ENCODE measurements at places on chromosomes 13 and 19.

- DNase-seq, result no peak
Observed at GRCh38 chr19:3123088-3123721, 12.6 kb upstream of the GNA15 start.

DNA sequence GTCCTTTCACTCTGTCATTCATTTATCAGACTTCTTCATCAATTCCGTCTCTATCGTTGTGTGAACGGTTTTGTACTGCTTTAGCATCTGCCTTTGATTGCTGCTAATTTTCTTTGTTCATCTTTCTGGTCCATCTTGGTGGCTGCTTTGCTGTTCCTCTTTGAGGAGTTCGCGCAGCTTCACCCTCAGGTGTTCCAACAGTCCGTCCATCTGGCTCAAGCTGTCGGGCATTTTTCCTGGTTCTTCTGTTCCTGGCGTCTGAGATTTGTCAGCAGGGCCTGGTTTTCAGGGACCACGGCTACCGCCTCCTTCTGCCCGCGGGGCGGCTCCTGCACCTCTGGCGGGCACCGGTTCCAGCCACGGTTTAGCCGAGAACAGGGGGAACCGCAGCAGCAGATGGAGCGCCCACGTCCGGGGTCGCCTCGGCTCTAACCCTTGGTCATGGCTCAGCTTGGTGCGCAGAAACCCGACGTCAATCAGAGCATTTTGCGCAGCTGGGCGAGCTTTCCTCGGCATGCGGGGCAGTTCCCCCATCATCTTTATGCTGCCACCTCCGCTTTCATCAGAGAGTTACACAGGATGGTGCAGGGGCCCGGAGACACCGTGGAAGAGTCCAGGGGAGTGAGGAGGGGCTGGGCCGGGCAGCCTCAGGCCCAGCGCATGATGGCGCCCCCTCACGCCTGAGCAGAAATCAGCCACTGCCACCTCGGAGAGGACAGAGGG lies 89.5 kb downstream of the ZNF100 start:
- no peak for DNase-seq

GRCh38 chr19:44005973-44006372 lies 3.2 kb downstream of the ZNF230 start:
- DNase-seq, result no peak

DNA sequence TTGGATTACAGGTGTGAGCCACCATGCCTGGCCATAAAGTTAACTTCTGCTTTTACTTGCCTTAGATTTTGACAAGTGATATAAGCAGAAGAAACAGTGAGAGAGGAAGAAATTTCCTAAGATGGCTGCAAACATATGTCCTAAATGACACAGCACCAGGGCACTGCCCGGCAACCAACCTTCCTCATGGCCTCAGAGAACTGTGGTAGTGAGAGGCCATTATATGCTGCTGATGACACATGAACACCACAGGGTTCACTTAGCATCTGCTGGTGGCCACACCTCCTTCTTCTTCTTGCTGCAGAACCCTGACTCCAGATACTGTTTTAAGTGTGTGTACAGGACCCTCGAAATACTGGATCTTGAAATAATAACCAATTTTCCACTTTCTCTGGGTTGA lies 88.2 kb downstream of the KCTD12 start:
- no peak for DNase-seq

DNA sequence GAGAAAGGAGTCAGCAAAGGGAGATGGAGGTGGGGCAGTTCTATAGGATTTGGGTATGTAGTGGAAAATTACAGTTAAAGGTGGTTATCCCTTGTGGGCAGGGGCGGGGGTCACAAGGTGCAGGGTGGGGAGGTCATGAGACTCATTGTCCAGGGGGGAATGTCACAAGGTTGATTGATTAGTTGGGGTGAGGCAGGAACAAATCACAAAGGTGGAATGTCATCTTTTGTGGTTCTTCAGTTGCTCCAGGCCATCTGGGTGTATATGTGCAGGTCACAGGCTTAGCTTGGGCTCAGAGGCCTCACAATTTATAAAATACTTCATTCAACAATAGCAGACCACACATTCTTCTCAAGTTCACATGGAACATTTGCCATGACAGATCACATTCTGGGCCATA lies 109.6 kb downstream of the ATP11A start:
- DNase-seq, result peak; percentile 4

GRCh38 chr13:24066405-24067295 lies 93.9 kb upstream of the SPATA13 start:
- no peak for DNase-seq

- DNase-seq, result no peak
Observed at GRCh38 chr19:8638078-8638619, 7.7 kb downstream of the NFILZ start.

DNA sequence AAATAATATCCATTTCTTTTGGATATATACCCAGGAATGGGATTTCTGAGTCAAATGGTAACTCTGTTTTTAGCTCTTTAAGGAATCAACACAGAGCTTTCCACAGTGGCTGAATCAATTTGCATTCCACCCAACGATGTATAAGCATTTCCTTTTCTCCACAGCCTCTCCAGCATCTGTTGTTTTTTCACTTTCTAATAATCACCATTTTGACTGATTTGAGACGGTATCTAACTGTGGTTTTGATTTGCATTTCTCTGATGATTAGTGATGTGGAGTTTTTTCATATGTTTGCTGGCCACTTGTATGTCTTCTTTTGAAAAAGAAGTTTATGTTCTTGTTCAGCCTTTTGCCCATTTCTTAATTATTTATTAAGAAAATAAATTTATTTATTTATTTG lies 352.2 kb upstream of the OBI1 start:
- DNase-seq, result no peak

DNA sequence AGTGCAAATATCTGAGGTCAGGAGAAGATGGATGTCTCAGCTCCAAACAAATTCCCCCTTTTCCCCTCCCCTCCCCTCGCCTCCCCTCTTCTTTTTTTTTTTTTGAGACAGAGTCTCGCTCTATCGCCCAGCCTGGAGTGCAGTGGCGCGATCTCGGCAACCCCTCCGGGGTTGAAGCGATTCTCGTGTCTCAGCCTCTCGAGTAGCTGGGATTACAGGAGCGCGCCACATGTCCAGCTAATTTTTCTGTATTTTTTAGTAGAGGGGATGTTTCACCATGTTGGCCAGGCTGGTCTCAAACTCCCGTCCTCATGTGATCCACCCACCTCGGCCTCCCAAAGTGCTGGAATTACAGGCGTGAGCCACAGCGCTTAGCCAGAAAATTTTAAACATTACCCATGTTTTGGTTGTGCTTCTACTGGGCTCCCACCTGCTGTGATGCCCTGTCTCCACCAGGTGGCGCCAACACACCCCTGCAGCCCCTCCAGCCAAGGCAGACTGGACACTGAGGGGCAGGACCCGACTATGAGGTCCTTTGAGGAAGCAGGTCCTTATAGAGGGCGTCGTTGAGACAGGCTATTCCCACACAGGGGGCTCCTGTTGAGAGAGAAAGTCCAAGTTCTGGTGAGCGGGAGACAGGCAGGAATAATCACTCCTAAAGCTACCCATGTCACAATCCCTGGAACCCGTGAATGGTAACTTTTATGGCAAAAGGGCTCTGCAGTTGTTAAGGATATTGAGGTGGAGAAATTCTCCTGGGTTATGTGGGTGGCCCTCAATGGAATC lies 6.3 kb downstream of the ERICH4 start:
- peak; percentile 87 for DNase-seq

- DNase-seq, result peak; percentile 12
Observed at GRCh38 chr19:47487551-47488515, 3.8 kb upstream of the KPTN start.

DNA sequence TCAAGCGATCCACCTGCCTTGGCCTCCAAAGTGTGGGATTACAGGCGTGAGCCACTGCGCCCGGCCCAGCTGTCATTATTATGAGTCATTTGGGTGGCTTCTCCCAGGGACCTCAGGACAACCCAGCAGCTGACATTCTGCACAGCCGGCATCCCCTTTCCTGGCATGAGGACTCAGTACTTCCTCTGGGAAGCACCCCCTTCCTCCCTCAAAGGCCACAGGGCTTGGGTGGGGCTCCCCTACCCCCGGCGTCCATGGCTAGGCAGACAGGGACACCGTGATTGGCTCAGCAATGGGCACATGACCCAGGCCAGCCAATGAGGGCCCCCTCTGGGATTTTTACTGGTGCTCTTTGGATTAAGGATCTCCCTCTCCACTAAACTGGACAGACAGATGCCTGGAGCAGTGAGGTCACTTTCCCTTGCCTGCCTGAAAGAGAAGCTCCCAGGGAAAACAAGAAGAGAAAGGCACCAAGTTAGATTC lies 6.0 kb downstream of the KANK2 start:
- peak; percentile 88 for DNase-seq

- DNase-seq, result no peak
Observed at GRCh38 chr13:31334547-31334946, 134.8 kb downstream of the B3GLCT start.

- no peak for DNase-seq
Observed at GRCh38 chr13:26786651-26787295, 26.2 kb upstream of the GPR12 start.

DNA sequence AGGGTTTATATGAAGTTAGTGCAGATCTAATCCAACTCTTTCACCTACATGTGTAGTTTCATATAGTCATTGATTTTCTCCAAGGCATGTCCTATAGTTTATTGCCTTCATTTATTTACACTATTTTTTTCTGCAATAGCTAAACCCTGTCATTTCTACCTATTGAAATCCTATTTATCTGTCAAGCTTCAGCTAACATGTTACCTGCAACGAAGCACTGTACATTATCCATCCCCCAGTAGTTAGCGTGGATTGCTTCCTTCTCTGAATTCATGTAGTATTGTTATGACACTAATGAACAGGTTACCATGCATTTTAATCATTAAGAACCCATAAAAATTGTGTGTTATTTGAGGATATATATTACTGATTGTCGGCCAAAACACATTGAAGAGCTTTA lies 742.9 kb upstream of the PCDH20 start:
- DNase-seq, result no peak

- DNase-seq, result peak; percentile 3
Observed at GRCh38 chr13:111401151-111401550, 80.7 kb downstream of the TEX29 start.

DNA sequence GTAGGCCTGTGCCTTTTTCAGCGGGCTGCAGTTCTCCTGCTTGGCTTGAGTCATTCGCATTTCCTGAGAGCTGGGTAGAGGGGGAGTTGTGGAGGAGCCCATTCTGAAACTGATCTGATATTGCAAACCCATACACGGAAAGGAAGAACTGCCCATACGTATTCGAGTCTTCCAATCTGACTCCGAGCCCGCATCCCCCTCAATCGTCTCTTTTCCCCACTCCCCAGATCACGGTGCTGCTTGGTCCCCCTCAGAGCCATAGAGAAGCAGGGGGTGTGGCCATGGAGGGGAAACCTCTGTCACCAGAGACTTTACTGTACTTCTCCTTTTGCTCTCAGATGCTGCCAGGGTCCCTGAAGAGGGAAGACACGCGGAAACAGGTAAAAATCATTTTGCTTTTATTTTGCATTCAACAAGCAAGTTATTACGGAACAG lies at the start of gene CD22:
Gene CD22 (plus strand): TSS at position 337 of the 435 bp plus-strand sequence. CDS start 2,854 bp downstream, outside the sequence.
- no peak for DNase-seq

DNA sequence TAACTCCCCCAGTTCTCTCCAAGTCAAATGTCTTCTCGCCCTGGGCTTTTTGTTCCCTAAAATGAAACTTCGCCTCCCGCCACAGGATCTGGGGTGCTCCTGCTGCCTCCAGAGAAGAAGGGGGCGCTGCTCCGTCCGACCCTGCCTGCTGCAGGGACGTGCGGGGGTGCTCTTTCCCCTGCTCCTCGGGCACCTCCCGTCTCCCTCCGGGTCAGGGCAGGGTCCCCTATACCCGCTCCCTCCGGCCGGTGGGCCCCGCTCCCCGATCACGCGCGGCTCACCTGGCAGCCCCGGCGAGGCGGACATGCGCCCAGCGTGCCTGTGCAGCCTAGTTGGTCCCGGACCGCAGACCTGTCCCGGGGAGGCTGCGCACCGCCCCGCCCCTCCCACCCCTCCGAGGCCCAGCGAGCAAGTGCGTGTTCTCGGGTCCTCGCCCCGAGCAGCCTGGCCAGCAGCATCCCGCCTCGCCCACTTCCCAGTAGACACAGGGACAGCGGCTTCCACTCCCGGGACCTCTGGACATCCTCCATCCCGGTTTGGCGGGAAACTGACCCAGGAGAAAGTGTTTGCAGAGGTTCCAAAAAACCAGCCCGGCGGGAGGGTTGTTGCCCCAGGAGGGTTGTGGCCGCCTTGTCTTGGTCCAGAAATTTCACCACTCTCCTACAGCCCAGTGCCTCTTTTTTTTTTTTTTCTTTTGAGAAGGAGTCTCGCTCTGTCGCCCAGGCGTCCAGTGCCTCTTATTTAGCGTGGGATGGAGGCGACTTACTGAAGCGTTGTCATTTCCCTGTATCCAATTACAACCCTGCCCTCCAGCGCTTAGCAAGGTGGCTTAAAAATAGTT lies at the start of gene OXGR1:
Gene OXGR1 (minus strand): TSS at position 460 of the 841 bp plus-strand sequence. CDS start 6,717 bp downstream, outside the sequence.
- peak; percentile 58 for DNase-seq

GRCh38 chr13:112843392-112844111 lies 125.5 kb upstream of the MCF2L start:
- DNase-seq, result peak; percentile 72

DNA sequence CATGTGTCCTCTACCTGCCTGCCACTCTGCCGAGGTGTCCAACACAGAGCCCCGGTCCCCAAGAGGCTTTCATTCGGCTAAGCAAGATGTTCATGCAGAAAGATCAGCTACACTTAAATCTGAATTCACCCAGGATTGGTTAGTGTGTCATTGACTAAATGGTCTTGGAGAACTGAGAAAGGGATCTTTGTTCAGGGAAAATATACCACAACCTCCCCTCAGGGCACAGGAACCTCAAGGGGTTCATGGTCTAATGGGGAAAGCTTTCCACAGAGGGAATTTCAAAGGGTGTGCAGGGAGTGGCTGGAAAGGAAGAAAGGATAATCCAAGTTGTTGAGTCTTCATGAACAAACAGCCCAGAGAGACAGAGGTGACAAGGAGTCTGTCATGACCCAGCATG lies 14.4 kb upstream of the POP4 start:
- DNase-seq, result no peak

DNA sequence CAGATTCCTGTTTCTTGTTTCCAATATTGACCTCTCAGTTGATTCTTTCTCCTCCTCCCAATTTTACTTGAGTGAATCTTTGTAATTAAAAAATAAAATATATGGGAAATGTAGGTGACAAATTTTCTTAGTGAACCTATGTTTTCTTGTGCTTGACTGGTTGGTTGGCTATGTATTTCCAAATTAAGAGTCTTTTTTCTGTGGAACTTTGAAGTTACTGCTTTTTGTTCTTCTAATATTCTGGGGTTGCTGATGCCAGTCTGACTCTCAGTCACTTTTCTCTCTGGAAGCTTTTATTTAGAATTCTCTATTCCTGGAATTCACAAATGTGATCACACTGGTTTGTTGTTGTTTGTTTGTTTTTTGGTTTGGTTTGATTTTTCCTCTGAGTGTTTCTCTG lies 9.8 kb downstream of the LSM14A start:
- DNase-seq, result no peak

- no peak for DNase-seq
Observed at GRCh38 chr19:33805313-33805712, 8.6 kb downstream of the KCTD15 start.

DNA sequence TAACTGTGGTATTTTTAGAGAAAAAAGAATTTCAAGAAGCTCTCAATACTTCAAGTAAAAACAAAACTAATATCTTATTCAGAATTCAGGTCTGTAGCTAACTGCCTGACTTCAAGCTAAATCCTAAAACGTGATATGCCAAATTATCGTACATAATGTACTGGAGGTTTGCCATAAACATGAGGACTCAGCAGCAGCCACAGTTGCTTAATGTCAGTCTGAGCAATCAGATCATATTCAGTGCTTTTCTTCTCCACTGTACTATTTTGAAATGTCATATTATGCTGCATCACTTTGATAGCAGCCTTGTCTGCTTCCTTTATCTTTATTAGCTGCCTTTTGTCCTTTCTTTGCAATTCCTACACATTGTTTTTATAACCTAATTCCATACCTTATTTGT lies 265.1 kb upstream of the EDNRB start:
- no peak for DNase-seq
